ENCODE measurements at places on chromosomes 13 and 19.

GRCh38 chr19:54209811-54210494 is 9.3 kb downstream of the RPS9 start:
- DNase-seq, result peak; percentile 57

GRCh38 chr13:110407021-110407420 is 99.9 kb downstream of the COL4A2 start:
- no peak for DNase-seq

GRCh38 chr13:77530875-77531274 is 4.6 kb upstream of the SCEL start:
- DNase-seq, result no peak

GRCh38 chr19:10898633-10899032 is 27.3 kb downstream of the CARM1 start:
- no peak for DNase-seq

DNA sequence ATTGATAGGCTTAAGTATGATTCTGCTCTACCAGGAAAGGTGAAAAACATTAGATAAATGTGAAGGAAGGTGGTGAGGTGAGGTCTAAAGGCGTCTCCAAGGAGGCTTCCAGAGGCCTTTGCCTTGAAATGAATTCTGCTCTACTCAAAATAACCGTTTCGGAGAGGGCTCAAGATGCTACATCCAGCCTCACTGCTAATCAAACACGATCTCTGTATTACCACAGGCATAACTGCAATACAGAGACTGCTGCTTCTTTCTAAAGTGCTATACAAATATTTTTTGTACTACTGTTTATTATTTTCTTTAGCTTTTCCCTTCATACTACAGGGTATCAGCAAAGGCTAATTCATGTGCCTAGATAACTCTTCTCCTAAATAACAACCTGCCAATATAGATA is 16.8 kb downstream of the MBNL2 start:
- DNase-seq, result no peak

- no peak for DNase-seq
Measured at GRCh38 chr13:29436291-29436690, 159.2 kb downstream of the SLC7A1 start.

DNA sequence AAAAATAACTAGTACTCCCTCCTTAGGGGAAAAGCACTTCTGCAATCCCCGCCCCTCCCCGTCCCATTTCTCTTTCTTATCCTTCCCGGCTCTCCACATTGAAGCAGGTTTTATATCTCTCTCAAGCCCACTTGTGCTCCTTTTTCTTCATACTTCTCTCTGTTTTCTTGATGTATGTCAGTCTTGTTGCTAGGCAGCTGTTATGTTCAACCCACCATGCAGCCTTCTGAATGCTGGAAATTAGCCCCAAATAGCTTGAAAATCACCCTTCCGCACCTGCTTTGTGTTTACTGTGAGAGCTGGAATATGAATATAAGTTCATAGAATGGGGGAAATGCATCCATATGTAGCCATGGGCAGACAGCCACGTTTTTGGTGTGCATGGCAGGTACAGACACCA is 461.4 kb downstream of the MYO16 start:
- DNase-seq, result no peak

DNA sequence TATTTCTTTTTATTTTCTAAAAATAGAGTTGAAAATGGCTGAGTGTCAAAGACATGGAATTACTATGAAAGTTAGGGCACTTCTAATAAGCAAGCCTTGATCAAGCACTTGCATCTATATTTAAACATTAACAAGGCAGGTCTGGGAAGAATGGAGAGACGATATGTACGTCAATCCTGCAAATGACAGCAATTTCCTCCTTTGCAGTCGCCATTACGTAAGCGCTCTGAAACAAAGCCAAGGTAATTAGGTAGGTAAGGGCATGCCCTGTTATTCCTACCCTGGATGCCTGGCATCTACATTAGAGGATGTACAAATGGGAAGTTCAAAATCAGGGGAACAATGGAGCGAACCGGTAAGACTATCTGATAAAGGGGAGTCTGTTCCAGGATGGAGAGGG is 664.0 kb upstream of the ARGLU1 start:
- DNase-seq, result no peak

DNA sequence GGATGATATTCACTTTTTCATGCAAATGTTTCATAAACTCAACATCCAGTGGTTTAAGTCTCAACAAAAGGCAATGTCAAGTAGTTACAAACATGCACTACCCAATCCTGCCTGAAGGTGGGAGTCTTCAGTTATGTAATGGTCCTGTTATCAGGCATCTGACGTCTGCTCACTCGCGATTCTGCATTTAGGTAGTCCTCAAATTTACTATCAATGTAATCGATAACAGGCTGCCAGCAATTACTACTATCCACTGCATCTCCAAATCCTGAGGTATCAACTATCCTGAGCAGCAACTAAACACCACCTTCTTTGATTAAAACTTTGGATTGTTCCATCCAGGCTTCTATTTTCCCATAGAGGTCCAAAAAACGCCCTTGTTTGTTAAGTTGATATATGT is 51.2 kb downstream of the NLRP12 start:
- DNase-seq, result peak; percentile 81

DNA sequence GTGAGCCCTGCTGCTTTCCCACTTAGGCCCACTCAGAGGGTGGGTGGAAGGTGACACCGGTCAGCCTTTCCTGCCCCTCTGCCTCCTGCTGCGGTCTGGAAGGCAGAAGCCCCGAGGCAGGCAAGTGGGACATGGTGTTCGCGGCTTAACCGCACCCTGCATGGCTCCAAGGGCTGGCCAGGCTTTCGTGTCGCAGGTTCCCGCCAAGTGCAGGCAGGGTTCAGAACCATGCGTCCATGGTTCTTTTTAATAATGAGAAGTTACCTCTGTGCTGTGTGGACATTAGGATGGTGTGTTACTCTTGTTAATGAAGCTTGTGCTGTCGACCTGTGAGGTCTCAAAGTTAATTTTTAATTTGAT is 986 bp downstream of the DGKH start:
- no peak for DNase-seq

- DNase-seq, result no peak
Measured at GRCh38 chr13:26310470-26310869, 56.5 kb downstream of the CDK8 start.

- DNase-seq, result no peak
Measured at GRCh38 chr19:41174297-41174928, 18.6 kb upstream of the CYP2S1 start.

DNA sequence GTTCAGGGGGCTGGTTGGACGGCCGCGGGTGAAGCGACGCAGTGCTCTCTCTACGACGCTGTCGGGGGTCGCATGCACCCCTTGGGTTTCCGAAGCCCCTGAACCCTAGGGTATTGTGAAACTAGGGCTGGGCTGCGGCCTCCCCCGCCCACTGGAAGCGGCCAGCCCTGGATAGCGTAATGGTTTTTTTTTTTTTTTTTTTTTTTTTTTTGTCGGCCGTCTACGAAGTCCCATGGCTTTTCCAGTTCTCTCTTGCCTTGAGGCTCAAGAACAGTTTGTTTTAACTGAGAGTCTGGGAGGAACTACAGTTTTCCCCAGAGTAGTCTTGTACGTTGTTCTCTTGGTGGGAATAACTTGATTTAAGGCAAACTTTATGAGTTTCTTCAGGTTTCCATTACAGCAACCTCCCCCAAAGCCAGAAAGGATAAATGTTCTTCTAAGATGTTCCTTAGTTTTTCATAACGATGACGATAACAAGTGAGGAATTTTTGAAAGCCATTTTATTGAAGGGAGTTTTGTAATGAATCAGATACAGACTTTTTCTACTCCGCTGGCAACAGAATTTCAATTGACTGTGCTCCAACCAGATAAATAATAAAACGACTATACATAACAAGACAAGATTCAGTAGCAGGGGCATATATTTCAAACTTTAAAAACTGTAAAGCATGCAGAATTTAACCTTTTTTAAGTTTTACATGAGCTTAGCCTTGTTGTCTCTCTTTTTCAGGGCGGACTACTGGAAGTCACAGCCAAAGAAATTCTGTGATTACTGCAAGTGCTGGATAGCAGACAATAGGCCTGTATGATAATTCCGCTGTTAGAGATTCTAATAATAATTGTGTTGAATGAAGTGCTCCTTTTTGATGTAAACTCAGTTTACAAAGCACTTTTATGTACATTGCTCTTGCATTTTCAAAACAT is 867 bp downstream of the WBP4 start:
- no peak for DNase-seq

GRCh38 chr19:54418030-54418929 is 3.0 kb downstream of the TTYH1 start:
- no peak for DNase-seq

GRCh38 chr13:43688227-43688907 is 98.4 kb downstream of the ENOX1 start:
- no peak for DNase-seq

- DNase-seq, result no peak
Measured at GRCh38 chr13:25192936-25193335, 20.8 kb upstream of the AMER2 start.

GRCh38 chr19:48815870-48816501 is 5.2 kb upstream of the BCAT2 start:
- peak; percentile 52 for DNase-seq

DNA sequence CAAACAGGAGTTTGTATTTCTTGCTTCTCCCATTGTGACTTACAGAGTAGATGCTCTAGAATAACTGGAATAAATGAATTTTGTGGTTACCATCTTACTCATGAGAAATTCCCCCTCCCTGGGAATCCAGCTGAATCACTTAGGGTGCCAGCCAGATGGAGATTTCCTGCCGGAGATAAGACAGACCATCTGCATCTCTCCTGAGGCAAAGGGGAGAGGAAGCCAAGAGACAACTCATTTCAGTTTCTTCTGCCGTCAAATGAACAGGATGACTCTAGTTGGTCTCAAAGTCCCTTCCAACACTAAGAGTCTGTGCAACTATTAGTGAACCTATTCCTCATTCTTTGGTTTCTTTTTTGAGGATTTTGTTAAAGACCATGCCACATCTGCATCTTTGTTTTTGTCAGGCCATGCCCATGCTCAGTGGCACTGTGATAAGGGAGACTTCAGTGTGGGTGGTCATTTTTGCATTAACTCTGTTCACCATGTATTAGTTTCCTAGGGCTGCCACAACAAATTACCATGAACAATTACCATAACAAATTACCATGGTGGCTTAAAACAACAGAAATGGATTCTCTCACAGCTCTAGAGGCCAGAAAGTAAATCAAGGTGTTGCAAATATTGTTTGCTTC is 112.8 kb downstream of the NDFIP2 start:
- no peak for DNase-seq

Data from NAMALWA (cell line).